ENCODE measurements at places on chromosomes 6 and 20.

DNA sequence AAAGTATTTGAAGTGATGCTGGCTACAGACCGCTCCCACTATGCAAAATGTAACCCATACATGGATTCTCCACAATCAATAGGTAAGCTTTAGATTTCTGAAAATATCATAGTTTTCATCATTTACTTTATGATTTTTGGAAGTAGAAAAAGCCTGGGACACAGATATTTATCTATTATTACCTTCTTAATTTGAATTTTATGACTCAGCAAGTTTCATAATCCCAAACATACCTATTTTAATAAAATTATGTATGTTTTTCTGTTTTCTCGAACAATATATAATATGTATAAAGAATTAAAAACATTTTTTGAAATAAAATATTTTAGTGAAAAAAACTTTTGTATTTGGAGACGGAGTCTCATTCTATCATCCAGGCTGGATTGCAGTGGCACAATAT, 21.6 kb downstream of the PCMT1 start:
- DNase-seq: no peak

DNA sequence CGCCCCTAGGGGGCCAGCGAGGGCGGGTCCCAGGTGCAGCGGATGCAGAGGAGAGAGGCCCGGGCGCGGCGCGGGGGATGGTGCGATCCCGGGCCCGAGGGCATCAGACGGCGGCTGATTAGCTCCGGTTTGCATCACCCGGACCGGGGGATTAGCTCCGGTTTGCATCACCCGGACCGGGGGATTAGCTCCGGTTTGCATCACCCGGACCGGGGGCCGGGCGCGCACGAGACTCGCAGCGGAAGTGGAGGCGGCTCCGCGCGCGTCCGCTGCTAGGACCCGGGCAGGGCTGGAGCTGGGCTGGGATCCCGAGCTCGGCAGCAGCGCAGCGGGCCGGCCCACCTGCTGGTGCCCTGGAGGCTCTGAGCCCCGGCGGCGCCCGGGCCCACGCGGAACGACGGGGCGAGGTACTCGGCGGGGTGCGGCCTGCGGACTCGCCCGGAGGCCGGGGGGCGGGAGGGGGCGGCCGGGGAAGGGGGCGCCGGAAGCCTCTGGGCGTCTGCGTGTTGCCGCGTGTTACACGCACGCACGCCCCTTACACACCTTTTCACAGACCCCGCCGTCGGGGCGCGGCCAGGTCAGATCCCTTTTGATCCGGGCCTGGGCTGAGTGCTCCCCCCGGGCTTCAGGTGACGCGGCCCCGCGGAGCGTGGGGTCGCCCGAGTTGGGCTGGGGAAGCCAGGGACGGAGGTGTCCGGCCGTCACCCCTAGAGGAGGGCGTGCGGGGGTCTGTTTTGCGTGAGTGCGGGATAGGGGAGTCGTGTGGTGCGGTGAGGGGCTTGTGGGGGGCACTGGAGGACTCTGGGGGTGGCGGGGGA, 412 bp downstream of the TRIB3 start:
- DNase-seq: peak; percentile 20

DNA sequence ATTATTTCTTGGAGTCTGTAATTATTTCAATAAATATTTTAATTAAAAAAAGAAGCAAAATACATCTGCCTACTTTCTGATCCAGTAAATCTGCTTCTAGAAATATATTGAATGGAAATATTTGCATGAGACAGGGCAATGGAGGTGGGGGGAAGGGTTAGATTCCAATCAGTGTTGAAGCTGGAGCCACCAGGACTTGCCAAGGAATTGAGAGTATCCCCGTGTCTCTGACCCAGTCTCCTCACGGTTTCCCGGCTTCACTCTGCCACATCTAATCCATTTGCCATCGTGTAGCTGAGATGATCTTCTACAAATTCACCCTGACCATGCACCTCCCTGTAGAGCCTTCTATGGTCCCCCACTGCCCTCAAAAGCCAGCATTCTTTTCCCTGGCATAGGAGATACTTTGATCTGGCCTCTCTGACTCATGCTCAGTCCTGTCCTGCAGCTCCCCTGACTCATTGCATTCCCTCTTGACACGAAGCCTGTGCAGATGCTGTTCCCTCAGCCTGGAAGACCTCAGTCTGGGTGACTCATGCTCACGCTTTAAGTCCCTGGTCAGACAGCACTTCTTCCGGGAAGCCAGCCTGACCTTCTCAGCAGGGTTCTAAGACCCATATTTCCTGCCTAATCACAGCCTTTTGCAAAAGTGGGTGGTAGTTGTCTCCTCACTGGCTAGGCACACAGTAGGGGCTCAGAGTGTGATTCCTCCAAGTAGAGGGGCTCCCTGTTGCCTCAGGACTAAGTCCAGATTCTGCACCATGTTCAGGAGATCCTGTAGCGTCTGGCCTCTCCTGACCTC, 23.0 kb upstream of the FKBP1A start:
- DNase-seq: peak; percentile 90

GRCh38 chr6:33192105-33192646, at the start of gene COL11A2:
COL11A2 (minus strand) TSS chr6:33192467; CDS start chr6:33192240, 227 bp downstream.
- DNase-seq: no peak

DNA sequence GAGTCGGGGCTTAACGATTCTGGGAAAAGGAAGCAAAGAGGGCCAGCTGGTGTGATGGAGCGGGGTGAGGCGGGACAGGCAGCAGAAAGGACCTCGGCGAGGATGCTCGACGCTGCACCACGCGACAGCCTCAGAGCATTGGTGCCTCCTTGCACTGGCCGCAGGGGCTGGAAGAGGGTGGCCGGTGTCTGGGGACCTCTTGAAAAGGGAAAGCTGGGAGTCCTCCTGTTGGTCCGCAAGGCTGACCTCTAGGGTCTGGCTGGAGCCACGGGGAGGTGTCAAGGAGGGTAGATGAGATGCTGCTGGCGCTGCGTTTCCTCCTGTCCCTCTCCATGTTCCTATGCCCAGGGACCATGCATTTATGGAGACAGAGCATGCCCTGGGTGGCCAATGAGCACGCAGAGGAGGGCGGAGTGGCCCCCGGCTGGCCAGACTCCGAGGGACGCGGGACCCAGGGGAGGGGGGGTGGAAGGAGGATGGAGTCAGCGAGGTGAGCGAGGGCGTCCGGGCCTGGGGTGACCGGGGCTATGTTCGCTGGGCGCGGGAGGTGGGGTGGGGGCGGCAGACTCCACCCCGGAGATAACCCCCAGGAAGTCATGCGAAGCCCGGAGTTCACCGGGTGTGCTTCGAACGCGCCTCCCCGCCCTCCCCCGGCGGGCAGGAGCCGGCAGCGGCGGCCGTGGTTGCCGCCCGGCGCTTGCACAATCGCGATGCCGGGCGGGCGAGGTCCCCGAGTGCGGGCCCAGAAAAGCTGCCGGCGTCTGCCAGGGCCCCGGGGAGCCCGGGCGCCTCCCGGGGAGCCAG, at the start of gene CYP24A1:
Gene CYP24A1 (minus strand): TSS at position 334 of the 804 bp plus-strand sequence. CDS start 407 bp downstream, outside the sequence.
- no peak for DNase-seq

DNA sequence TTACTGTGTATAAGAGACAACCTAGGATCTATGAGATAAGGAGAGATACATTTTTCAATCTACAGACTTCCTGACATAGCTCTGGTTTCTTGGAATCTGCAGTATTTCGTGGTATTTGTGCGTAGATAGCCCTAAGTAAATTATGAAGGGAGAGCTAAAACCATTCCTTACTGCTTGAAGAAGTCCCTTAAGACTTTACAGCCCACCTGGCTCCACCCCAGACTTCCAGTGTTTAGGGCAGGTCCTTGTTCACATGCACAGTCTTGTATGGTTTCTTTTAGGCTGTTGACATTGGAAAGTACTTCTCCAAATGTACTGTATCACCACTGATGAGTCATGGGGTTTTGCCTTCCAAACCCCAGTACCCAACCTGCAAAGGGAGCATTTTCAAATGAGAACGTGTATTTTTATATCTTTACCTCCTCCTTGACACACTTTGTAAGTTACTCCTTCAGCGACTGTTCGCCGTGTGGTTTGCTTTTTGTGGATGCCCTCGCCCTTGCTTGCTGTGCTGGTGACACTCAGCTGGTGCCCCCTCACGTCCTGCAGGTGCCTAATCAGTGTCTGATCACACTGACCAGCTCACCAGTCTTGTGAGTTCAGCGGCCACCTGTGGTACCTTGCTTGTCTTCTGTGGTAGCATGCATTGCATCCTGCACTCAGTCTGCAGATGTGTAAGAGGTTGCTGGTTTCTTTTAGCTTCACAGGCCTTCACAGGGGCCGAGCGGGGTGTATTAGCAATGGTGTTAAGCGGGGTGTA, 73.3 kb downstream of the IGF2R start:
- DNase-seq: peak; percentile 60

GRCh38 chr20:2101057-2101864, at the start of gene STK35:
STK35 (plus strand) TSS chr20:2101827; CDS start chr20:2101882, 55 bp downstream.
- DNase-seq: no peak

DNA sequence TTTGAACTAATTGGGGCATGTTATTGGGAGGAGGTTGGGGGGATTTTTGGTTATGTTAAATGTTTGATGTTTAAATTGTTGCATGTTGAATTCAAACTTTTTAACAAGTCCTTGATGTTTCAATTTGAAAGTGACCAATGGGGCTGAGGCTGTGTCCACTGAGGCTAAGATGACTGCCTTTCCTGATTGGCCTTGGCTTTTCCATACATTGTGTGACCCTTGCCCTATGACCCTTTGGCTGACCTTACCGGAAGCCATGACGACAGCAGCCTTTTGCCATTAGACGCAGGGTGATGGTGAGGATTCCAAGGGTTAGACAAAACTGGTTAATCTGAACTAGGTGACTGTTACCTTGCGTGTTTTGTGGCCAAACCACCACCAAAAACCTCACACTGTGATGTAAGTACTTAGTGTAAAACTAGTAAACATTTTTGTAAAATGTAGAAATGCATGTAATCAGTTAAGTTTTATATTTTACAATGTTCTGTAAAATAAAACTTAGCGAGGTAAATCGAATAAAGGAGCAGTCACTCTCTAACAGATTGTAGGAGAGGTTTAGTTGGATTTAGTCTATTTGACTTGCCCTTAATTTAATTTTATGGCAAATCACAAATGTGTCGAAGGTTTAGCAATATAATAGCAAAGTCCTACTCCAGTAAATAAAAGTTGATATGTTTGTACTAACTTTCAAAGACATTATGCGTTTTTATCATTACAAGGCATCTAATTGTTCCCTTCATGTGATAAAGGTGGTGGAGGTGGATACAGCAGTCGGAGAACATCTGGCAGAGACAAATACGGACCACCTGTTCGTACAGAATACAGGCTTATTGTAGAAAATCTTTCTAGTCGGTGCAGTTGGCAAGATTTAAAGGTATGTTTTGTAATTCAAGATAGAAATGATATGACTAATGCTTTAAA, 1.6 kb downstream of the SRSF6 start:
- DNase-seq: no peak

DNA sequence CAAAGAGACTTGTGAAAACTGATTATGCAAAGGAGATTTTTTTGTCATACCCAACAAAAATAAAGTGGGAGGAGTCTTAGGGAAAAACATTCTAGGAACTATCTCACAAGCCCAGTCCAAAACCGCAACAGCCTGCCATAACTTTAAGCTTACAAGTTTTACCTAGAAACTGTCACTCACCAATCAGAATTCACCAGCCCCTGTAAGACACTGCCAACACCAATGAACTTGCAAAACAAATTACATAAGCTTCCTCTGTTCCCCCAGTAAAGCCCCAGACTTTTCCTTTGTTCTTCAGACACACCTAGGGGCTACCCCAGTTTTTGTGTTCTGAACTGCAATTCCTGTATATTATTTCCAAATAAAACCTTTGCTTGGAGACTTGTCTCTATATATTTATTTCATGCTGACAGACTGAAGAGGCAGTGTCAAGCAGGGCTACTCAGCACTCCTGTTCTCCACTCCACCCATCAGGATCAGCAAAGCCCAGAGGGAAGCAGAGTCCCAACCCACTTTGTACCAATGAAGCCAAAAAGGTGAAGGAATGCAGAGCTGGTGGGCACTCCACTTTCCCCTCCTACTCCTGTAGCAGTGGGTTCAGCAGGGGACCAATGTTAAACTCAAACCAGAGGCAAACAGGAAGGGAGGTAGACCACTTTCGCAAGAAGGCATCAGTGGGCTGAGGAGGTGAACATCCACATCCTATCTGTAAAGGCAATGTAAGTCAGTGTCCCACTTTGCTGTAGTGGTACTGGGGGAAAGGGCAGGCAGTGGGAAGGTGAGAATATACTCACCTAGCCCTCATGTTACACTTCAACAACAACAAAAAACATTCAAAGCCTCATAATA, 142.5 kb upstream of the RUNX2 start:
- no peak for DNase-seq

DNA sequence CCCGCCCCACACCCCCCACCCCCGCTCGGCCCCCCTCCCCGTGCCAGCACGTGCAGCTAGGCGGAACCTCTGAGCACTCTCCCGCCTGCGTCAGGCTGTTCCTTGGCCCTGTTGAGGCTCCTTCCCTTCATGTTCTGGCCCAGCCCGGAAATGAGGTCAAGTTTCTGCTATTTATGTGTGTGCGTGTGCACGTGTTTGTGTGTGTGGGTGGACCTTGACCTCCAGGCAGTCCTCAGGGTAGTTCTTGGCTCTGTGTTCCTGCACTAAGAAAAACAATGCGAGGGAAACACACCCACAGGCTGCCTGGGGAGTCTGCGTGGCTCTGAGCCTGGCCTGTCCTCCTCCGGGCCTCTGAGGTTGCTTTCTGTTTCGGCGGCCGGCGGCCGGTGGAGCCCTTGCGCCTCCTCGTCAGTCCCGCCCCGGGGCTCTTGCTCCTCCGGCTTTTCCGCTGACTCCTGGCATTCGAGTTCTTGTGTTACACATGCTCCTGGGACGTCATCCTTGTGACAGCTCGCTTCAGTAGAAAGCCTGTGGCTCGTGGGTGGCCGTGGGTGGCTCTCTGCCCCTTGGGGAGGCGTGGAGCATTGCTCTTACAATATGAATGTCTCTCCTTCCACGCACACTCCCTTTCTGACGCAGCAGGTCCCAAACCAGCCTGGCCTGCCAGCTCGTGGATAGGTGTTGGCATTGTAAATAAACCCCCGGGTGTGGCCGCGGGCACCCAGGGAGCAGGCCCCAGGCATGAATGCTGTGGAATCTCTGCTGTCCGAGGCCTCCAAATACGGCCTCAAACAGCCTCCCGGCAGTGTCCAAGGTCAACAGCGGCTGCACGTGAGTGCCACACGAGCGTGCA, 10.0 kb downstream of the SLCO4A1 start:
- DNase-seq: peak; percentile 97

- no peak for DNase-seq
Observed at GRCh38 chr6:17635568-17635967, 35.5 kb downstream of the FAM8A1 start.

GRCh38 chr20:52524861-52525260, 333.3 kb upstream of the ZFP64 start:
- no peak for DNase-seq

DNA sequence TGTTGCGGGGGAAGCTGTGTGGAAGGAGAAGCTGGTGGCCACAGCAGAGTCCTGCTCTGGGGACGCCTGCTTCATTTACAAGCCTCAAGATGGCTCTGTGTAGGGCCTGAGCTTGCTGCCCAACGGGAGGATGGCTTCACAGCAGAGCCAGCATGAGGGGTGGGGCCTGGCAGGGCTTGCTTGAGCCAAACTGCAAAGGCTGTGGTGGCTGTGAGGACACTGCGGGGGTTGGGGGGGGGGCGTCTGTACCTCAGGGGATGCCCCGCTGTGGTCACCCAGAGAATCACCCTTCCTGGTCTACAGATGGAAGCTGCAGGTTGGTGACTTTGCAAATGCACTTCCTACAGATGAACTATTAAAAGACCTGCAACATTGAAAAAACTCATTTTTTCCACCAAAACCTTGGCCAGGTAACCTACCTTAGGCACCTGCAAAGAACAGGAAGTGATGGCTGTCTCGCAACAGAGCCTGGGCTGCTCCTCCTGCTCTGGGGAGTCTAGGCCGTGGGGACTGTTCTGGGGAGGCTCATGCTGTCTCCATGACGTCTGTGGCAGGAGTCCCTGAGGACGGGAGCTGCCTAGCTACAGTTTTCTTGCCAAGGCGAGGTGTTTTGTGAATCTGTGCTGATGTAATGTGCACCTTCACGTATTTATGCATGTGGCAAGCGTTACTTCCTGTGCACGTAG, 7.3 kb downstream of the NPBWR2 start:
- no peak for DNase-seq
